ENCODE measurements at places on chromosomes 4 and X.

- DNase-seq, result no peak
Observed at GRCh38 chr4:87551361-87551760, 22.2 kb upstream of the SPARCL1 start.

DNA sequence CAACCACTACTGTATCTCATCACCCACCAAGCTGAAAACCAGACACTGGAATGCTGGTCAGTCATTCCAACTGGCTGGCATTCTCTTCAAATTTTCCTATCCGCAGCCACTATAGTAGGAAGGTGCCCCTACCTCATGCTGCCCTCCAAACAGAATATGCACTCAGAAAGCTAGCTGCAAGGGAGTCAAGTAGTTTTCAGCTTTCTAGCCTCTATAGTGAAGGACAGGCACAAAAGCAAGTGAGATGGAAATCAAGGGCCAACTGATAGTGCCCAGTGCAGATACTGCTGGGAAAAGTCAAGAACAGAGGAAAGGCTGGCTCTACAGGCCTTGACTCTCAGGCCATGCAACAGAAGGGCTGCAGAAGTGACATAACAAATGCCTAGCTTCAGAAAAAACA, 47.2 kb downstream of the BCOR start:
- DNase-seq, result no peak

DNA sequence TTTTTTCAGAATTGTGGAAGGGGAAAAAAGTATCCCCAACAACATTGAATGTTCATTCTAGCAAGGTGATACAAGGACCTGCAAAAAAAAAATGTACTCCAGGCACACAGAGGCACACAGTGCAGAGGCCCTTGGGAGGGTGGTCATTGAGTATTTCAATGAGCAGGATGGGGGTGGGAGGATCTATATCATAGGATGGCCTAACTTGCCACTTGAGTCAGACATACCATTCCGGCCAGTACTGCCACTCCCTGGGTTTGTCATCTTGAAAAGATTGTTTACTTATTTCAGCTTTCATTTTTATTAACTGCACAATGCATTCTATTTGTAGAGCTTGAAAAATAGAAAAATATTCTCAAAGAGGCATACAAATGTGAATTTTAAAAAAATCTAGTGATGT, 18.7 kb downstream of the ZNF595 start:
- DNase-seq, result no peak

DNA sequence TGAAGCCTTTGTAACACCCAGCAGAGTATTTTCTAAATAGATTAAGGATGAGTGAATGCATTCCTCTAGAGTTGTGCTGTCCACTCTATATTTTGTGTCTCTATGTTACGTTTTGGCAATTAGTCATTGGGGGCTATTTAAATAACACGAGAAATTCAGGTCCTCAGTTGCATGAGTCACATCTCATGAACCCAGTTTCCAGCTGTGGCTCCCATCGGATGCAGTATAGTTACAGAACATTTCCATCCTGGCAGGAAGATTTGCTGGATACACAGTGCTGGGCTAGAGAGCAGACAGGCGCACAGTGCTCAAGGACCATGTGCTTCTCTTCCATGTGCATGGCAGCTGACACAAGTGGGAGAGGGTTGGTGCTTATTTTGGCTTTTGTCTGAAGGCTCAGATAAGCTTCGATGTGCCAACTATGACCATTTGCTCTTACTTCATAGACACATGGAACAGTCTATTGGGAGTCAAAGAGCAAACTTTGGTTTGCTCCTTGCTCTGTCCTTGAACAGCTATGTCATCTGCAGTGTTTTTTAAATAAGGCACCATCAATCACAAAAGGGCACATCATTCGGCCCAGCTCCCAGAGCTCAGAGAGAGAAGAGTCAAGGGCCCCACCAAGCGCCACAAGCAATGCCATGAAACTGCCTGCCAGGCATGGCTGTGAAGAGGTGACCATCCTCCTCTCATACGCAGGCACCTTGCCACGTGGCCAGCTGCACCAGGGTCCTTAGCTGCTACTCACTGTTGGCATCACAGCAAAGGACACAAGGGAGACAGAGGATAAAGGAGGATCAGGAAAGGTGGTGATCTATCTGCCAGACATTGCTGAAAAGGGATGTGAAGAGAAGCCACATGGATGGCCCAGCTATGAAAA, 8.1 kb upstream of the STS start:
- DNase-seq, result no peak

GRCh38 chr4:37749398-37749988, 63.3 kb upstream of the RELL1 start:
- DNase-seq, result no peak

DNA sequence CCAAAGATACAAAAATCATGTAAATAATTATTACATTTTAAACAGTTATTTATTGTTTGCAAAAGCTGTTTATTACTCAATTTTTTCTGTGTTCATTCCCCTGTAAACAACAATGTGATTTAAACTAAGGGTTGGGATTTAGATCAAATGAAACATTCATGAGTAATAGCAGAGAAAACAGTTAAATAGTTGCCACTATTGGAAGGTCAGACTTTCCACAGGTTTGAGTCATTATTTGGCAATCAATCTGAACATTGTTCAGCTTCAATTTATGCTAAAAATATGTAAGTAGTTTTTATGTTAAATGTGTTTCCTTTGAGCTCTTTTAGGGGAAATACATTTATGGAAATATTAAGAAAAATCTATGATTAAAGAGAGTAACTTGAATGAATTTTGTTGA, 144.9 kb downstream of the STIM2 start:
- no peak for DNase-seq

DNA sequence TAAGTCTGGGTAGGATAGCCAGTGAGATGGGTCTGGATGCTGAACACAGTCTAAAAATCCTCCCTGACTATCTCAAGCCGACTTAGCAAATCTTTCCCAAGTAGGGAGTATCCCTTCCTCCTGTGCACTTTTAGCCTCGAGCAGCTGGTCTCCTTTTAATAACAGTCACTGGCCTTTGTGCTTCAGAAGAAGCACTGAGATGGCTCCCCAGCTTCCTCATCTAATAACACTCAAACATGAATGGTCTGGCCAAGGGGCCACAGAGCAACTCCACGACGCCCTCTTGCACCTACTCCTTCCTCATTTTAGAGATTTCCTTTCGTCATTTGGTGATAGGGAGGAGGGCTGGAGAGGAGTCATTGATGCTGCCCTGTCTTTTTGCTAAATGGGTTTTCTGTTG, 78.8 kb upstream of the TMEM150C start:
- DNase-seq, result no peak

DNA sequence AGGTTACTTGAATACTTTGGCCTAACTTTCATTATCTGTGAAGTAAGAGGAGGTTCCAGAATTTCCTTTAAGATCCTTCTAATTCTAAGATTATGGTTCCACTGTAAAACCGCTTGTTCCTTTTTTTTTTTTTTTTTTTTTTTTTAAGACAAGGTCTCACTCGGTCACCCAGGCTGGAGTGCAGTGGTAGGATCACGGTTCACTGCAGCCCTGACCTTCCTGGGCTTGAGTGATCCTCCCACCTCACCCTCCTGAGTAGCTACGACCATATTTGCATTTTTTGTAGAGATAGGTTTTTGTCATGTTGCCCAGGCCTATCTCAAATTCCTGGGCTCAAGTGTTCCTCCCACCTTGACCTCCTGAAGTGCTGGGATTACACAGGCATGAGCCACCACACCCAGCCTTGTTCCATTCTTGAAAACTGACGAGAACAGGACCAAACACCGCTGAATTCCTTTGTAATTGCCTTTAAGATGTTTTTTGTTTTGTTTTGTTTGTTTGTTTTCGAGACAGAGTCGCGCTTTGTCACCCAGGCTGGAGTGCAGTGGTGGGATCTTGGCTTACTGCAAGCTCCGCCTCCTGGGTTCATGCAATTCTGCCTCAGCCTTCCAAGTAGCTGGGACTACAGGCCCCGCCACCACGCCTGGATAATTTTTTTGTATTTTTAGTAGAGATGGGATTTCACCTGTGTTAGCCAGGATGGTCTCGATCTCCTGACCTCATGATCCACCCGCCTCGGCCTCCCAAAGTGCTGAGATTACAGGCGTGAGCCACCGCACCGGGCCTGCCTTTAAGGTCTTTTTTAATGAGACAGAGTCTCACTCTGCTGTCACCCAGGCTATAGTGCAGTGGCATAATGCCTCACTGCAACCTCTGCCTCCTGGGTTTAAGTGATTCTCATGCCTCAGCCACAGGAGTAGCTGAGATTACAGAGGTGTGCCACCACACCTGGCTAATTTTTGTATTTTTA, 6.8 kb downstream of the PDS5A start:
- DNase-seq, result no peak

DNA sequence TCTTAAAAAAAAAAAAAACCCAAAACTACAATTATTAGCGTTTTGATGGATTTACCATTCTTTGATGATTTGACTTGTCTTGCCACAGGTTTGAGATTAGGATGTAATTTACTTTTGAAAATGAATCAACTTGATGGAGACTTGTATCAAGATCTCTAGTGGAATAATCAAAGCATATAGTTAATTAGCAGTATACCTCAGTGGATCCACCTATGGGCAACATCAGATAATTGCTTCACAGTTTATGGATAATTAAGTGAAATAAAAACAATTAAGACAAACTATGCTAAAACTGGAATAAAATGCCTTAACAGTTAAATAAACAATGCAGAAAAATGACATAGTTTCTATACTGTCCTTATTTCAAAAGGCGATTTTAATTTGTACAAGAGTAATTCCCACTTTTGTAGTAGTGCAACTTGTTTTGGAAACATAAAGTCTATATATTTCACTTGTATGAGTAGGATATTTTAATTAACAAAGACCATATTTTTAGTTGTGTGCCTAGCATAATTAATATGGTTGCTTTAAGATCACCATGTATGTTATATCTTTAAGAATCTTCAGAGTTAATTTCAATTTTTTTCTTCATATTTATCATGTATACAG, 4.2 kb downstream of the CPEB2 start:
- no peak for DNase-seq

GRCh38 chrX:19514791-19515614, at the start of gene MAP3K15:
Gene MAP3K15, minus strand, starts transcription at chrX:19515508. Its CDS starts 247 bp downstream, at chrX:19515261.
- DNase-seq, result no peak
